ENCODE measurements at places on chromosomes 11 and 22.

DNA sequence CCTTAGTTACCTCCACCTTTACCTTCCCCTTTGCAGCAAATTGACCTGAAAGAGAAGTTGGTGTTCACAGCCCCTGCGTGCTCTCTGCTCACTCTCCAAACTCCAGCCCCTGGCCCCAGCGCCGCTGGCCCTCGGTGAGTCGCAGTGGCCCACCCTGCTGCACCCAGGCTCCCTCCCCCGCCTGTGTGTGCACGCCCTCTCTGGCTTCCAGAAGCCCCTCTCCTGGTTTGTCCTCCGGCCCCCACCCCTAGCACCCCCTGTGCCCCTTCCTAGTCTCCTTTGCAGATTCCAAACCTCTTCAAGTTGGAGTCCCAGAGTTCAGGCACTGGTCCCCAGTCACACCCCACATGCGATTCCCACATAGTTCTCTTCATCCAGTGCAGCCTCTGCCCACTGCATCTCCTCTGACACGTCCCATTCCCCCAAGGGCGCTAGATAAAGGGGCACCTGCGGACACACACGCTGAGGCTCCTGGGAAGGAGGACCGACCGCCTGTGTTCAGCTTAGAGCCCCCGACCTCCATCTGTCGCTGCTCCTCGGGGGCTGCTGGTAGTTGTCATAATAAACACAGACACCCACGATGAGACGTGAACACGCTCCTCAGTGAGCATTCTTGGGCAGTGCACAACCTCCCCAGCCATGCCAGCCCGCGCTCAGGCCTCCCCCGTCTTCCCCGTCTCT lies 1.5 kb upstream of the PHRF1 start:
- no peak for DNase-seq

GRCh38 chr22:39090426-39091064 lies 6.5 kb upstream of the APOBEC3H start:
- peak; percentile 88 for DNase-seq

GRCh38 chr22:29487426-29487986 lies 7.5 kb downstream of the NEFH start:
- no peak for DNase-seq

DNA sequence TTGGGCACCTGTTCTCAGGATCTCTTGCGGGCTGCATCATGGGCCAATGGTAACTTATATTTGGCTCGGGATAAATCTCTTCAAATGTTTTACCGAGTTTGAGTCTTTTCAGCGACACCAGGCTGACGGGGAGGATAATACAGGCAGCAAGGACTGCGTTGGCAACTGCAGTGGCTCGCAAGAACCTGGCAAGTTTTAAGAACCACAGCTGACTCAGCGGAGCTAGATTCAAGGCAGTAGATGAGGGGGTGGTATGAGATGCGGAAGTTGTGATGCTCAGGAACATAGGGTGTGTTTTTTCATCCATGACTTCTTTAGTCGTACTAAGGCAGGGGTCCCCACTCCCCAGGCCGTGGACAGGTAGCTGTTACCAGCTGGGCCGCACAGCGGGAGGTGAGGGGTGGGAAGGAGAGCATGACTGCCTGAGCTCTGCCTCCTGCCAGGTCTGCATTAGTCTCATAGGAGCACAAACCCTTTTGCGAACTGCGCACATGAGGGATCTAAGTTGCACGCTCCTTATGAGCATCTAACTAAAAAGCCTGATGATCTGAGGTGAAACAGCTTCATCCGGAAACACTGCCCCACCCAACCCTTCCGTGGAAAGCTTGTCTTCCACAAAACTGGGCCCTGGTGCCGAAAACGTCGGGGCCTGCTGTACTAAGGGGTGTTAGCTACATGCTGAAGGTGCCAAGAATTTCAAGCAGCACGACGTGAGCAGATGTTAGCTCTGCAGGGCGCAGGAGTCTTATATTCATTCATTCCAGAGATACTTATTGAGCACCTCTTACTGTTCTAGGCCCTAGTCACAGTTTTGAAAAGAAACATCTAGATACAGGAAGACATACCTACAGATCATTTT lies 6.4 kb upstream of the JAM3 start:
- DNase-seq = no peak

GRCh38 chr22:41367680-41368542 lies 13.8 kb upstream of the TEF start:
- no peak for DNase-seq

- DNase-seq = no peak
These were observed 97.6 kb downstream of the FEZ1 start for GRCh38 chr11:125398475-125398874.

- DNase-seq = no peak
These were observed 27.0 kb downstream of the TESMIN start for GRCh38 chr11:68724293-68724692.

DNA sequence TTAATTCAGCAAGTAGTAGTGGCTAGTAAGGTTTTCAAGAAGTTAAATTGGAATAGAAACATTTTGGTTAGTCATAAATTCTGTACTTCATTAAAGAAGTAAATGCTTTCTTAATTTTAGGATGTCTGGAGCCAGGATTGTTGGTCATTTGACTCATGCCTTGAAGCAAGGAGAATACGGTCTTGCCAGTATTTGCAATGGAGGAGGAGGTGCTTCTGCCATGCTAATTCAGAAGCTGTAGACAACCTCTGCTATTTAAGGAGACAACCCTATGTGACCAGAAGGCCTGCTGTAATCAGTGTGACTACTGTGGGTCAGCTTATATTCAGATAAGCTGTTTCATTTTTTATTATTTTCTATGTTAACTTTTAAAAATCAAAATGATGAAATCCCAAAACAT lies 25.8 kb downstream of the ACAT1 start:
- DNase-seq = no peak

- no peak for DNase-seq
These were observed 92.7 kb downstream of the NTM start for GRCh38 chr11:131463162-131463561.

GRCh38 chr11:19656140-19656541 lies 56.5 kb upstream of the NAV2 start:
- no peak for DNase-seq
